ENCODE measurements at places on chromosomes 5 and 9. TPM values are rescaled to one million over a fixed set of nuclear protein-coding genes. Genes with fewer than 3 reads are reported as not detected.

The PCDHGC4 gene
- total RNA-seq: 0.40 TPM

The GNE gene
- total RNA-seq: 18.9 TPM

The FBP2 gene
- not detected for total RNA-seq

The INSL4 gene
- not detected for total RNA-seq

The ANKRA2 gene
- total RNA-seq: 14.2 TPM

The SH3RF2 gene
- 2.5 TPM for total RNA-seq

The SPINK6 gene
- not detected for total RNA-seq

The ZBED3 gene
- 3.6 TPM for total RNA-seq

The FREM1 gene
- total RNA-seq: 0.20 TPM

Data from pulmonary artery endothelial cell (primary cell).